ENCODE measurements at places on chromosomes 12 and 14. TPM values are rescaled to one million over a fixed set of nuclear protein-coding genes. Genes with fewer than 3 reads are reported as not detected.

GRCh38 chr12:127271776-127272175 is 995.2 kb upstream of the TMEM132C start:
- no peak for DNase-seq

GRCh38 chr14:98754343-98755020 is 517.5 kb downstream of the BCL11B start:
- no peak for DNase-seq

DNA sequence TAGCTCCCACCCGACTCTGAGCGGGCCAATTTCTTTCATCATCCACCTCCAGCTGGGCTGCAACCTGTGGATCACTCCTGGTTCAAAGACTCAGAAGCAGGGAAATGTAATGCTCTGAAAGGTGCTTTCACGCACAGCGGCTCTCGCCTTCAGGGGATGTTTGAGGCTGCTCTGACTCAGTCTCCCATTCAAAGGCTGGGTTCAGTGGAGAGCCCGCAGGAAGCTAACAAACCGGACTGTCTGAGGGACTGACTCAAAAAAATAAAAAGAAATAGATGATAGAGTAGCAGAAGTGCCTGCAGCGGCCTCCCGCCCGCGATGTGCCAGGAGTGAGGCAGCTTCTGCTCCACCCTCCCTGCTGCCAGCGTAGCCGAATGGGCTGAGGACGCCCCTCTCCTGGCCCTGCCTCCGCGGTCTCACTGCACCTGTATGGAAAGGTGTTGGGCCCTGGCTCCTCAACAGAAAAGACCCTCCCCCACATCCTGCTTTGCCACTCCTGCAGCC is 98.0 kb downstream of the GCH1 start:
- no peak for DNase-seq

COCH gene
- 7.3 TPM for total RNA-seq

GRCh38 chr12:110059651-110060000 is 11.3 kb upstream of the C12orf76 start:
- no peak for DNase-seq

DNA sequence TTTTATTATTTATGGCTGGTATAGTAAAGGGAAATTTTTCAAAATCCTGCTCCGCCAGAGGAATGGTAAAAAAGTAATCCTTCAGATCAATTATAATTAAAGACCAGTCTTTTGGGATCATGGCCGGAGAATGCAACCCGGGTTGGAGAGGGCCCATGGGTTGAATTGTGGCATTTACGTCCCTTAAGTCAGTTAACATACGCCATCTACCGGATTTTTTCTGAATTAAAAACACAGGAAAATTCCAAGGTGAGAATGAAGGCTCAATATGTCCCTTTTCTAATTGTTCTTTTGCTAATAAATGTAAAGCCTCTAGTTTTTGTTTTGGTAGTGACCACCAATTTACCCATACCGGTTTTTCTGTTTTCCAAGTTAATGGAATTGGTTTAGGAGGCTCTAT is 602.8 kb downstream of the ALG10 start:
- DNase-seq = no peak

COX8C gene
- not detected for total RNA-seq

GRCh38 chr12:89250636-89251035 is 101.7 kb downstream of the DUSP6 start:
- DNase-seq = no peak

DNA sequence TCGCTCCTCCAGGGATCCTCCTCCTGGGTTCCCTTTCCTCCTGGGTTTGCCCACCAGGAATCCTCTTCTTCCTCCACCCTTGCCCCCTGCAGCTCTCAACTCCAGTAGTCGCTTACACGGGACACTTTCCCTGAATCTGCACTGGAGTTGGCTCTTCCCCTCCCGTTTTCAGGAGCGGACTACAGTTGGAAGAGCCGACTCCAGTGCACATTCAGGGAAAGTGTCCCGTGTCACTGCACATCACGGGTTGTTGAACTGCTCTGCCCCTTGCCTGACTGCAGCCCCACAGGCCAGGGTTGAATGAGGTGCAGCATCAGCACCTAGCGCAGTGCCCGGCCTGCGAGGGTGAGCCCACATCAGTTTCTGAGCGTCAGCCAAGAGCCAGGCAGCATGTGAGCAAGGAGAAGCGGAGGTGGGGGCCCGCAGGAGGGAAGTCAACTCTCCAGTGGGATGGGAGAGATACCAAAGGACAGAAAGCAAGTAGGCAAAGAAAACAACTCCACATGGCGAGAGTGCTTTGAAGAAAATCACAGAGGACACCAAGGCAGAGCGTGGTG is 13.1 kb downstream of the RAPGEF3 start:
- DNase-seq = no peak

JPH4 gene
- total RNA-seq = 5.3 TPM
